Stimulated activated CD8-positive, alpha-beta memory T cell treated with anti-CD3 and anti-CD28 coated beads, Interleukin-4, amount 100 ng/mL, for 1 hour (primary cell): ENCODE measurements at places on chromosomes 1 and 21.

DNA sequence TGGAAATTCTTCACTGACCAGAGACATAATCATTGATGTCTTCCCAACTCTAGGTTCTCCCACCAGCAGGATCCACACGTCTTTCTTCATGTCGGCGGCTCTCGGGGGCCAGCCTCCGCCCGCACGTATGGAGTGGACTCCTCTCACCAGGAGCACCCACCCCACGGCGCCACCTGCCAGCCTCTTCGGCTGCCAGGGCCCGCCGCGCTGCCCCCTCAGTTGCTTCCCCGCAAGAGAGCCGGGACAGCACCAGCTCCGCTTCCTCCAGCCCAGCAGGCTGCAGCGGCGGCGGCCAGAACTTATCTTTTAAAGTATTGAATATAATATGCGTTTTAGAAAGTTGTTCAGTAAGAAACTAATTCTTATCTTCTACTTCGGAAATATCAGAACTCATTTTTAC is 273.5 kb downstream of the LIPI start:
- no peak for DNase-seq

GRCh38 chr1:115314765-115315164 is 23.3 kb downstream of the NGF start:
- no peak for DNase-seq

- DNase-seq, result no peak
Observed at GRCh38 chr1:42940851-42941639, 17.6 kb downstream of the SLC2A1 start.

- DNase-seq, result no peak
Observed at GRCh38 chr21:25818121-25818520, 83.3 kb downstream of the GABPA start.

- no peak for DNase-seq
Observed at GRCh38 chr1:204520834-204521709, 4.9 kb downstream of the MDM4 start.

GRCh38 chr1:56707379-56707778 is 62.3 kb downstream of the PRKAA2 start:
- DNase-seq, result no peak

GRCh38 chr1:19651141-19651737 is 7.1 kb downstream of the NBL1 start:
- DNase-seq, result no peak
